ENCODE measurements at places on chromosomes 12 and 14. TPM values are rescaled to one million over a fixed set of nuclear protein-coding genes. Genes with fewer than 3 reads are reported as not detected.

Gene USP44
- polyA plus RNA-seq, result 2.7 TPM

Gene RAB35
- 61.6 TPM for polyA plus RNA-seq

Gene AQP6
- polyA plus RNA-seq, result 7.3 TPM

Gene SPTB
- polyA plus RNA-seq, result 39.3 TPM

Gene RTL1
- 2.2 TPM for polyA plus RNA-seq

Gene TESPA1
- 0.27 TPM for polyA plus RNA-seq

- no peak for DNase-seq
Measured at GRCh38 chr12:28874758-28875157, 274.3 kb upstream of the FAR2 start.

DNA sequence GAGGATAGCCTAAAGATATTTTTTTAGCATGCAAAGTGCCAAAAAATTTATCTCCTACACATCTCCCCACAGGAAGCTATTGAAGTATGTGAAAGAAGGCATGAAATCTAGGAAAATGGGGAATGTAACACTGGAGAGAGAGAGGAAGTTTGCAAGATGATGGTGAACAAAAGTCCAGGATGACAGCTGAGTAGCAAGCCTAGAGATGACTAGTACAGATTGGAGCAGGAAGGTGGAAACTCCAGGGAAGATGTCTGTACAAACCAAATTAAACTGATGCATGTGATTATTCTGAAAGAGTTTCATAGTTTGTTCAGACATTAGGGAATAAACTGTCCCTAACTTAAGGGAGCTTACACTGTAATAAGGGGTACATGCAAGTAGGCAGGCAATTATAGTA, 99.3 kb downstream of the RAD51B start:
- DNase-seq, result no peak

- DNase-seq, result no peak
Measured at GRCh38 chr14:24059841-24060388, 8.1 kb downstream of the CARMIL3 start.

DNA sequence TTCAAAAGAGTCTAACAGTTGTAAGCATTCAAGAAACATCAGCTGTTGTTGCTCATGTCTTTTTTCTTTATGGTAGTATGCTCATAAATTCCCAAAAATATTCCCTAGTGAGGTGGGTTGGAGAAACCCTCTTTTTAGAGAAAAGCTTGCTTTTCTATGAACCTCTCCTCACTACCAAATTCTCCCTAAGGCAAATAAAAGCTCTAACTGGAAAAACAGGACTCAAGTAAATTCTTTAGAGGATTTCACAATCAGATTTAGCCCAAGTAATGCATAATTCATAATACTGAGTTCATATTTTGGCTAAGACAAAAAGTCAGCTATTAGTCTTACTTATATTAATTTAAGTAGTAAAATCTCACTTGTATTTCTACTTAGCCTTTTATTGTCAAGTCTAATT, 59.1 kb downstream of the DIO2 start:
- DNase-seq, result no peak

DNA sequence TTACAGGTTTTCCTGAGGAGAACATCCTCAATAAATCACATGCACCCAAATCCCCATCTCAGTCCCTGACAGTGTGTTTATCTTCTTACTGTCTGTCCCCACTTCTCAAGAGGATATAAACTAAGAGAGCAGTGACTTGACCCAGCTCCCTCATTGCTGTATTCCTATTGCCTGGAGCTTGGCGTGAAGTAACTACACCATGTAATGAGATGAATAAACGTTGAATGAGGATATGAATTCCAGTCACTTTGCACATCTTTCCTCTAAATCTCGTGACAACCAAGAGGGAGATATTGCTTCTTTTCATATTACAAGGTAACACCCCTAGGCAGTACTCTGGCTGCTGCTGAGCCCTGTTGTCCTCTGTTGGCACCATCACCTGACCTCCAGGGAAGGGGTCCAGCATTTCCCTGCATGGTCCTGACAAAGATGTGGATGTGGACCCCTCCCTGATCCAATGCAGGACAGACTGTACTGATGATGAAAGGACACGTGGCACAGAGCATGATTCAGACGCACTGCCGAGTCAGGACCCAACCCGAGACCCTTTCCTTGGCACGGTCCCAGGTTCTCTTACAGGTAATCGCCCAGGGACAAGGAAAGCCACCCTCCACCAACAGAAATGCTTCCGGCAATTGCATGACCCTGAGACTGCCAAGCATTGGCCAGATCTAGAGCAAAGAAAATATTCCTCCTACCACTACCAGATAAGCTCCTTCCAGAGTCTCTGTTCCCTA, 47.7 kb upstream of the CPM start:
- DNase-seq, result no peak
